Colonic mucosa (tissue), 4 donors: ENCODE measurements at places on chromosomes 16 and 17. TPM values are rescaled to one million over a fixed set of nuclear protein-coding genes. Genes with fewer than 3 reads are reported as not detected.

DNA sequence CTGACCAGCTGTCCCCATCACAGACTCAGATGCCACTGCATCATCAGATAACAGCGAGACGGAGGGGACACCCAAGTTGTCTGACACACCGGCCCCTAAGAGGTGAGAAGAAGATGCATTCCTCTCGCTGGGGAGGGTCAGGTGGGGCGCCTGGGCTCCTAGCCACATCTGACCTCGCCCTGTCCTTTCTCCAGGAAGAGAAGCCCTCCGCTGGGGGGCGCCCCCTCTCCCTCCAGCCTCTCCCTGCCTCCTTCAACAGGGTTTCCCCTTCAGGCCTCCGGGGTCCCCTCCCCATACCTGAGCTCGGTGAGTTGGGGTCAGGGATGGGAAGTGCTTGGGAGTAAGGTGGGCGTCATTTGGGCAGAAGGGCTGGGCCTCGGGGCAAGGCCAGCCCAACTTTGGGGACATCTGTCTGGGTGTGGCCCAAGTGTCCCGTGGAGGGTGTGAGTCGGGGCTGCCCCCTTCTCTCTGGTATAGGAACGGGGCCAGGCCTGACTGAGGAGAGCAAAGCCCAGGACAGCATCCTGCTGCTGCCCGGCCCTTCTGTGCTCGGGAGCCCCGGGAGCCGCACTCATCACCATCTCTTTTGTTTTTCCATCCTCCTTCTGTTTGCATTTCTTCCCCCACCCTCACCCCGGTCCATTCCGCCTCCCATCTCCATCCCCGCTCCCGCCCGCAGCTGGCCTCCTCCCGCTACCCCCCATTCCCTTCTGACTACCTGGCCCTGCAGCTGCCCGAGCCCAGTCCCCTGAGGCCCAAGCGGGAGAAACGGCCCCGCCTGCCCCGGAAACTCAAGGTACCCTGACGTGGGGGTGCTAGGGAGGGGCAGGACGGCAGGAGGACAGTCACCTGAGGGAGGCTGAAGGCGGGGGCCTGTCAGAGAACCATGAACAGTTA, 4.9 kb downstream of the INO80E start:
- no peak for DNase-seq

The SLC12A3 gene
- total RNA-seq = not detected

- no peak for DNase-seq
These were observed 54.7 kb downstream of the NXN start for GRCh38 chr17:924711-925475.

DNA sequence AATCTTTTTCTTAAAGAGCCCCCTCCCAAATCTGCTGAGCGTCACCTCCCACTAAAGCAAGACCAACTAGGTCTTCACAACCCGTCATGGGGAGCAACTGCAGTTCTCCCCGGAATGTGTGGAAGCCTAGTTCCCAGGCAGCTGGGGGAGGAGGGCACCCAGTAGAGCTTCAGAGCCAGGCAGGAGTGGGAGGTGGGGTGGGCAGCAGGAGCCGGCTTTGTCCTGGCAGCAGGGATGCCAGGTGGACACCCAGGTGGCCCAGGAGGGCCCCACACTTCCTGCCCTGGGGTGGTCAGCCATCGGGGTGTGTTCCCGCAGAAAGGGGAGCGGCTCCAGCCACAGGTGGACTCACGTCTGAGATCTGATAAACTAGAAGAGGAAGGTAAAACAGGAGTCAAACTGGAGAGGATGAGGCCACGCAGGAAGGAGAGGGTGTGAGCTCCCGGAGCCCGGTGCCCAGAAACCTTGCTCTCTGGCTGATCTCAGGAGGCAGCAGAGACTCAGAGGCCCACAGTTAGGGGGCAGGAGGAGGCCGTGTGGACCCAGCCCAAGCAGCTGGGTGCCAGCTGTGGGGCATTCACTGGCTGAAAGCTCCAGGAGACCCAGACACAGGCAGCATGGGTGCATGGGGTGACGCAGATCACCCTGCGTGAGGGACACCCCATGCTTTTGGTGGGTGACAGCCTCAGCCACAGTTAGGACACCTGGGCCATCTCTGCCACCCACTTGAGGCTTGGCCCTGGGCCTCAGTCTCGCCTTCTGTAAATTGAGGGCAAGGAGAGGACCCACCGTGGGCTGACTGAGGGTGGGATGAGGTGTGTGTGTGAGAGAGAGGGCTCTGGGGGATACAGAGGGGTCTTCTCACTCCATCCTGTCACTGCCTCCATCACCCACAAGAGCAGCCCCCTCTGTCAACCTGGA, 260.8 kb upstream of the TNRC6C start:
- DNase-seq = no peak

DNA sequence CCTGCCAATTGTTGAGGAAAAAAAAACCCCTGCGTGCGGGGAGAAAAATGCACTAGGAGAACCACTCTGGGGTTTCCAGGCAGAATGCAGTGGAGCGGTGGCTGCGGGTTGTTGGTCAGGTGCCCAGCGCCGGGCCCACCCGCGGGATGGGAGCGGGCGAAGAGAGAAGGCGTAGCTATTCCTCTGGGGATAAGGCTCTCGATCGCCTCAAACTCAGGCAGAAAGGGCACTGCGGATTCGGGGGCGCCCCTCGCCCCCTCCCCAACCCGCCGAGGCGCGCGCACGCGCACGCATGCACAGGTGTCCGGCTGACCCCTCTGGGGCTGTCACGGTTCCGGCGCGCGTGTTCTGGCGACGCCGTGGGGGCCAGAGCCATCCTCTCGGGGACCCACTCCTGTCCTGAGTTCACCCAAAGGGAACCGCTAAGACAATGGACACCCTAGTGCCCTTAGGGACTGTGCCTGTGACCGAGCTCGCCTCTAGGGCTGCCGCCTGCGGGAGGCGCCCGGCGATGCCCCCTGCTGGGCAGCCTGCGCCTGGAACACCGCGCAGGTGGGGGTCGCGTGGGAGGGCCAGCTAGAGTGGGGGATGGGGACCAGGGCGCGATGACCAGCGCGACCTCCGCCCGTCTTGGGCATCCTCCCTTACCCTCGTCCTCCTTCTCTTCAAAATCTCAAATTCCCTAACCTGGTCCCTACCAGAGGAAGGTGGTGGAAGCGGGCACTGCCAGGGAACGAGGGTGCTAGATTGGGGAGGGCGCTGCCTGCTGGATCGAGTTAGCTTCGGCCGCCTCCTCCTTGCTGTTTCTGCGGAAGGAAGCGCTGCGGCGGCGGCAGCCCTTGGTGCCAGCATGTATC, 14.4 kb upstream of the CBX8 start:
- DNase-seq = no peak

DNA sequence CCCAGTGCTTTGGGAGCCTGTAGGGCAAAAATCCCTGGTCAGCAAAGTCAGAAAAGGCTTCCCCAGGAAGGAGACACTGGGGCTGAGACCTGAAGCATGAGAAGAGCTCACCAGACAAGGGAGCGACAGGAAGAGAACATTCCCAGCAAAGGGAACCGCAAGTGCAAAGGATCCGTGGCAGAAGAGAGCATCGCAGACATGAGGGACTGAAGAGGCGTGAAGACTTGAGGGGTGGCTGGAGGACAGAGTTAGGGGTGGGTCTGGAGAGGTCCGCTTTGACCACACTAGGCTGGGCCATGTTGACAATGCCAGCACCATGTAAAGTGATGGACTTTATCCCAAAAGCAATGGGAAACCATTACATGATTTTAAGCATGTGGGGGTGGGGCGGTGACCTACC, 128.1 kb upstream of the IRX3 start:
- no peak for DNase-seq

GRCh38 chr17:35774499-35774898, 13.8 kb downstream of the C17orf50 start:
- DNase-seq = peak; percentile 82

GRCh38 chr17:77417575-77417974, 276.8 kb downstream of the SEC14L1 start:
- no peak for DNase-seq

DNA sequence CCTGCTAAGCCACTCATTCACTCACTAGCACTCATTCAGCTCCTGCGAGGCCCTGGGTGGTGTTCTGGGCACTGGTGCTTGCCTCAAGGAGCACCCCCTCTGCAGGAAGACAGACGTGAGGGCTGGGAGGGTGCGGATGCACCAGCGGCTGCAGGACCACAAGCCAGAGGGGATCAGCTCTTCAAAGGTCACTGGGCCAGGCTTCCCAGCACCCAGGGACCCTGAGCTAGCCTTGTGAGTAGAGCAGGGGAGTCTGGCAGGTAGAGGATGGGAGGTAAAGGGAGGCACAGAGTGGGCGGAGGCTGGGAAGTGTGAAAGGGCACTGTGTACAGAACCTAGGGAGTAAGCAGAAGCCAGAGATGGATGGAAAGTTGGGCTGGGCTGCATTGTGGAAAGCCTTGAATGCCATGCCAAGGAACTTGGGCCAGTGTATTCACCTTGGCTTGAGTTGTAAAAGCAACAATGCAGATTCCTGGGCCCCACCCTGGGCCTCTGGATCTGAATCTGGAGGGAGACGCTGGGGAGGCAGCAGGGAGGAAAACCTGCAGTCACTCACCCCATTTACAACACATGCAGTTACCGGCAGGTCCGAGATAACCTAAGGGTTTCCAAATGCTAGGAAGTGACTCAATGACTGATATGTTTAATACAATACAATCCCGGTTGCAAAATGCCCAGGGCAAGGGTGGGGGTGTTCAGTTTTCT, 1.7 kb downstream of the IL4R start:
- DNase-seq = peak; percentile 57

The KRTAP4-3 gene
- not detected for total RNA-seq

DNA sequence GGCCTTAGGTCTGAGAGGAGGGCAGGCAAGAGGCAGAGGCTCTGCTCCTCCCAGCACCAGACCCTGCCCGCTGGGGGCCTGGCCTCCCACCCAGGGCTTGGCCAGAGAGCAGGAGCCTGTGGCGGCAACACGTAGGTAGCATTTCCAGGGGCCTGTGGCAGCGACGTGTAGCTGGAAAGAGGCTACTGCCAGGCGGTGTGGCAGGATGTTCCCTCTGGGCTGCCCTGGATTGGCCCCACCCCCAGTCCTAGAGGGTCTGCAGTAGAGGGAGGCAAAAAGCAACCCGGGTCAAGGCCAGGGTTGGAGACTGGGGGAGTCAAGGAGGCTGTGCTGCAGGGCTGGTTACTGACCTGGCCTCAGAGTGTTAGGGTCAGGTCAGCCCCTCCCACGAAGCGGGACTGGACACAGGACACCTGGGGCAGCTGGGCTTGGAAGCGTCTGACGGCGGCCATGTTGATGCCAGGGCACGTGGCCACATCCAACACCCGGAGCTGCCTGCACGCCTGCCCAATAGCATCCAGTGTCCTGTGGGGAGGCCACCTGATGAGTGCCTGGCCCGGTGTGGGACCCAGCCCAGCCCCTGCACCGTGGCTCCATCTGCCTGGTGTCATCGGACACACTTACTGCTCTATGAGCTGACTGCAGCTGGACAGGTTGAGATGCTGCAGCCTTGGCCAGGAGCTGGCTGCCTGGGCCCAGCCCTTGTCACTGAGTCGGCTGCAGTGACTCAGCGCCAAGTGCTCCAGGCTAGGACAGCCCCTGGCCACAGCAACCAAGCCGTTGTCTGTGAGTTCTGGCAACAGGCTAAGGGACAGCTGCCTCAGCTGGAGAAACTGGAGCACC, 8.5 kb downstream of the ELMO3 start:
- DNase-seq = no peak

GRCh38 chr17:51819341-51820219, 338.9 kb downstream of the CA10 start:
- DNase-seq = no peak

- DNase-seq = no peak
These were observed 26.6 kb downstream of the AIPL1 start for GRCh38 chr17:6408276-6408675.

The BPTF gene
- total RNA-seq = 77.9 TPM

DNA sequence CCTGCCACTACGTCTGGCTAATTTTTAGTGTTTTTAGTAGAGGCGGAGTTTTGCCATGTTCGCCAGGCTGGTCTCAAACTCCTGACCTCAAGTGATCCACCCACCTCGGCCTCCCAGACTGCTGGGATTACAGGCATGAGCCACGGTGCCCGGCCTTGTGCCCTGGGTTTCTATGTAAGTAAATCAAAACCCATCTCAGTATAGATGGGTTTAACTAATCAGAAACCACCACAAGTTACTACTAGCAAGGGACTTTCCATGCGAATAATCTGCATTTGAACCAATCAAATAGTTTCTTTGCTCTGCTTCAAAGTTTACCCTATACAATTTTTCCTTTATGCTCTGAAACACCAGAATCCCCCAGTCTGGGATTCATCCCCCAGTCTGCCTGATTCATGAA, 16.5 kb upstream of the EIF1 start:
- no peak for DNase-seq

The PROCA1 gene
- total RNA-seq = 2.5 TPM

- no peak for DNase-seq
These were observed 74.8 kb upstream of the RPL38 start for GRCh38 chr17:74128456-74129211.

GRCh38 chr17:18008496-18009268, 30.3 kb downstream of the ATPAF2 start:
- no peak for DNase-seq

DNA sequence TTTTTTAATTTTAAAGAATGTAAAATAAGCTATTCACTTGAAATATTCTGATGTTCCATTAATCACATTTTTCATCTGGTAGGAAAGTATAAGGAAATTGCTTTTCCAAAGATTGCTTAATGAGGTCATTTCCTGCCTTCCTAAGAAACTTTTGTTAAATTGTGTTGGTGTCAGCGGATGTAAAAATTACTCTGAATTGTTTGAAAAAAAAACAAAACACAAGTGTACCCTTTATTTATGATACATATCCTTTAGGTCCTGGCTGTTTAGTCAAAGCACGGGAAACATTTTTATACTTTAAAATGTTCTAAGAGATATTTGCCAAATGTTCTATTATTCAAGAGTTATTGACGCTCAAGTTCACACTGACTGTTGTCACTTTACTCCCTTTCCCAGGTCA, 1357.4 kb upstream of the GOT2 start:
- DNase-seq = no peak

The ENPP7 gene
- not detected for total RNA-seq
